ENCODE measurements at places on chromosomes 13 and 19.

GRCh38 chr13:50485979-50486935 is 357.2 kb downstream of the DLEU7 start:
- H3K27ac ChIP-seq: no peak overlapping the region
- H3K4me3 ChIP-seq: no peak overlapping the region
- no peaks in the 10 kb centered on the region for H3K27me3 ChIP-seq
- no peaks in the 10 kb centered on the region for H3K36me3 ChIP-seq

DNA sequence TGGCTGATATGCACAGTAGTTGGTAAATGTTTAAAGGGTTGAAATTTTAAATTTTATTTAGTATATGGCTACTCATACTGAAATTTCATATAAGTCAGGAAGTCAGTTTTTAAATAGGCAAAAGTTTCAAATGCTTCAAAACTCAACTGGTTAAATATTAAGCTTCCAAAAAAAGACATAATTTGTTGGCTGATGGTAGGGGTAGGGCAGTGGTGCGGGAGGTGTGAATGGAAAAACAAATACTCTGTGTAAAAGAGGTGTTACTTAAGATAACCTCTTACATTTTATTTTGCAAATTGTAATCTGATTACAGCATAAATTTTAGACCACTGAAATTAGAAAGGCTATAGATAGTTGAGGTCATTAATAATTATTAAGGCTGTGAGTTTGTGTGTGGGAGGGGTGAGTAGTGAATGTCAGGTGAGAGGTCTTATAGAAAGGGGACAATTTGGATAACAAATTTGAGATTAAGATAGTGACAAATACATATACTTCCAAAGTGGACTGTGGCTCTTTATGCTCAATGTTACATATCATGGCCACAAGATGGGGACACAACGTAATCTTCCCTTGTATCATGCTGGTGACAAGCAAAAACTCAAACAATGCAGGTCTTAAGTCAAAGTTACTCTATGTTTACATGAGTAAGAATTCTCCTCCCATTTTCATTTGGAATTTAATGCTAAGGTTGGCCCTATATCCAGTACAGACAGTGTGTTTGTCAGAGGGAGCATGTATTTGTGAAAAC is 36.6 kb upstream of the OXGR1 start:
- H3K36me3 ChIP-seq: no peaks in the 10 kb centered on the region
- no peak overlapping the region for H3K4me3 ChIP-seq
- peak; percentile 8 for DNase-seq
- no peaks in the 10 kb centered on the region for H3K27me3 ChIP-seq

DNA sequence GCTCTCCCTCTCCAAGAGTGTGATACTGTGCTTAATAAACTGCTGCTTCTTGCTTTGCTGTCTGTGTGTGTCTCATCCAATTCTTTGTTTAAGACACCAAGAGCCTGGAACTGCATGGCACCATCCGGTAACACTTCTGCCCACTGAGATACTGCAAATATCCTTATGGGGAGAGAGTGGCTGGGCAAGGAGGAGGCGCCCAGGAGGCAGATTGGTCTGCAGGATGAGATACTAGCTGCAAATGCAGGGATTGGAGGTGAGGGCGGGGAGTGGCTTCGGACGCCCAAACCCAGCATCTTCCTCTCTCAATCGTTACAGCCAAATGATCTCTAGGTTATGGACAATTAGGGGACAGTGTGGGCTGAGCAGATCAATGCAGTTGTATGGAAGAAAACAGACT is 1.7 kb upstream of the SIGLEC7 start:
- H3K4me1 ChIP-seq: no peaks in the 10 kb centered on the region
- no peaks in the 10 kb centered on the region for H3K27me3 ChIP-seq
- no peak for DNase-seq
- no peak overlapping the region for H3K4me3 ChIP-seq
- H3K36me3 ChIP-seq: no peaks in the 10 kb centered on the region

DNA sequence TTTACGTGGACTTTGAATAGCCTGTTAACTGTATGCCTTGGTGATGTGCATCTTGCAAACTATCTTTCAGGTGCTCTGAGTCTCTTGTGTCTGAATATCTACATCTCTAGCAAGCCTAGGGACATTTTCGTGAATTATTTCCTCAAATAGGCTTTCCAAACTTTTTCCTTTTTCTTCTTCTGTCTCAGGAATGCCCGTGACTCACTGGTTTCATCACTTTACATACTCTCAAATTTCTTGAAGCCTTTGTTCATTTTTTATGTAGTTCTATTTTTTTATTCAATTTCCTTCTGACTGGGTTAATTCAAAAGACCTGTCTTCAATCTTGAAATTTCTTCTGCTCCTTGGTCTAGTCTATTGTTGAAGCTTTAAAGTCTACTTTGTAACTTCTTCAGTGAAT is 332.2 kb downstream of the OXGR1 start:
- no peaks in the 10 kb centered on the region for H3K36me3 ChIP-seq
- no peak overlapping the region for H3K4me3 ChIP-seq
- no peak overlapping the region for H3K27ac ChIP-seq
- no peaks in the 10 kb centered on the region for H3K27me3 ChIP-seq
- H3K4me1 ChIP-seq: no peaks in the 10 kb centered on the region
- no peak for DNase-seq
